ENCODE measurements at places on chromosomes 5 and 9.
A peak's percentile ranks its signal among the peaks of the same experiment; 100 is the strongest.

GRCh38 chr5:127227881-127228280, 62.7 kb upstream of the MEGF10 start:
- H3K4me1 ChIP-seq, result peaks cover 10% of the 10 kb centered on the region
- H3K27me3 ChIP-seq, result no peaks in the 10 kb centered on the region
- H3K4me3 ChIP-seq, result no peak overlapping the region

GRCh38 chr5:35687961-35688360, 70.3 kb downstream of the SPEF2 start:
- no peak for DNase-seq
- no peaks in the 10 kb centered on the region for H3K36me3 ChIP-seq
- no peak overlapping the region for H3K27ac ChIP-seq

DNA sequence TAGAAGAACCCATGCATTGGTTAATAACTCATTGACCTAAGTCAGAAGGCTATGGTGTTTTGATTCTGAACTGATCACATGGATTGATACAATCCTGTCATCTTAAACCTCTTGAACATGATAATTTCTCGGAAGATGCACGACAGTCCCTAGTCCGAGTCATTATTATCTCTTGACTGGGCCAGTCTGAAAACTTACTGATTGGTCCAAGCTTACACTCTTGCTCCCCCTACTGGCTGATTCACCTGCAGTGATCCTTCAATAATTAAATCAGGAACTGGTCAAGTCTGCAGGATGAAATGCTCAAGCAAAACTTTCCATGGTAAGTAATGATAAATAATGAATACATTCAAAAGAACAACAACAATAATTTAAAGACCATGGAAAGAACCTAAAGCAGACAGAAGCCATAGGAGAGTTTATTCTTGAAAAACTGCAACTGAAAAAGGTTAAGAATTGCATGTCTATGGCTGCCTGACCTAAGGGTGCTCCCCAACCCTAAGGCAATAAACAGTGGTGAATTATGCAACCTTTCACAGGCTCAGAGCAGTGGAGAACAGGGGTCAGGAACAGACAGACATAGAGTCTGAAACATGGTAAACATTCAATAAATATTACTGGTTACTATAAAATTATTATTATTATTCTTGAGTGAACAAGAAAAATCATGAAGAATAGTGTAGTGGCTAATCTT, 79.3 kb downstream of the BRINP1 start:
- no peaks in the 10 kb centered on the region for H3K4me1 ChIP-seq
- no peaks in the 10 kb centered on the region for H3K36me3 ChIP-seq
- H3K4me3 ChIP-seq, result no peak overlapping the region
- H3K27ac ChIP-seq, result no peak overlapping the region
- peak; percentile 33 for DNase-seq
- H3K27me3 ChIP-seq, result no peaks in the 10 kb centered on the region

GRCh38 chr9:108021096-108021710, 531.6 kb upstream of the KLF4 start:
- H3K4me3 ChIP-seq, result no peak overlapping the region
- DNase-seq, result no peak
- H3K4me1 ChIP-seq, result no peaks in the 10 kb centered on the region

GRCh38 chr5:77560677-77561263, 68.7 kb upstream of the WDR41 start:
- H3K36me3 ChIP-seq, result no peaks in the 10 kb centered on the region
- H3K27ac ChIP-seq, result no peak overlapping the region
- H3K4me1 ChIP-seq, result no peaks in the 10 kb centered on the region
- H3K27me3 ChIP-seq, result peaks cover 8% of the 10 kb centered on the region
